AG04449 (cell line): ENCODE measurements at places on chromosomes 1 and 21.

GRCh38 chr1:59017501-59018231 is 233.8 kb upstream of the JUN start:
- DNase-seq: no peak

DNA sequence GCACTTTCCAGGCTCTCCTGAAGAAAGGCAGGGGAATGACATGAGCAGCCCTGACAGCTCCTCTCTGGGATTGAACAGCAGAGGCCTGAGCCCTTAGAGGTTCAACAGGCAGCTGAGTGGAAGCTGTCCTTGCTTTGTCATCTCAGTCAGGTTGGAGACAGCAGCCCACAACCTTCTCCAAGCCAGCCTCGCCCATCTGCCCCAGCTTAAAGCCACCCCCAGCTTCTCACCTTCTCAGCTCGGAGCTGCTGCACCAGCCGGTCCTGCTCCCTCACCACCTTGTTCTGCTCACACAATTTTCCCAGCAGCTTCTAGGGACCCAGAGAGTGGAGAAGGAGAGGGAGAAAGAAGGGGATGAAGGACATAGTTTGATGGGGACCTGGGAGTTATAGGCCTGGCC is 35.2 kb upstream of the GOLT1A start:
- no peak for DNase-seq

DNA sequence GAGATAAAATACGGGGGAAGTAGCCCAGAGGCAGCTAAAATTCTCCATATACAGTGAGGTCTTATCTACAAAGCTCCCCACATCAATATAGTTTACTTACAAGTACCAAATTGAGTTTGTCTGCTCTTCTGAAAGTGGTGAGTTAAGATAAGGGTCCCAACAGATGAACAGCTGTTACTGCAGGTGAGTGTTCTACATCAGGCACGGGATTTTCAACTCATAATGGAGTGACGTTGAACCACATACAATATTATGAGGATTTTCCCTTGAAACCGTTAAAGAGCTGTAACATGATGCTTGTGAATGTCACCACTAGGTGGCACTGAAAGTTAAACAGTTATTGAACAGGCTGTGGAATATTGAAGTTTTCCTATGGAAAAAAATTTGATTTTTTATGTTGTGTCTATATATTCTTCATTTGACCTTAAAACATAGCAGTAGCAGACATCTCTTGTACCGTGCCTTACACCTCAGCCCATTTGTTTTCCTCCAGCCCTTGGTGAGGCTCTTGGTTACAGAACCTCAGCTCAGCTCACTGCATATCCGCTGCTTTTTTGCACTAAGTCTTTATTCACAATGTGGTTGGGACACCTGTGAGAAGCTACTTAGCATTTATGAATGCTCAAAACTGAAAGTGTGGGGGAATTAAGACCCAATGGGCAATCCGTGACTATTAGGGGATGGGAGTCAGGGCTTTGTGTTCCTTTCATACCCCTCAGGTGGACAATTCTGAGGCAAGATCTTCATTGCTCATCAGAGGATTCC is 23.2 kb downstream of the CD1D start:
- DNase-seq: peak; percentile 14

DNA sequence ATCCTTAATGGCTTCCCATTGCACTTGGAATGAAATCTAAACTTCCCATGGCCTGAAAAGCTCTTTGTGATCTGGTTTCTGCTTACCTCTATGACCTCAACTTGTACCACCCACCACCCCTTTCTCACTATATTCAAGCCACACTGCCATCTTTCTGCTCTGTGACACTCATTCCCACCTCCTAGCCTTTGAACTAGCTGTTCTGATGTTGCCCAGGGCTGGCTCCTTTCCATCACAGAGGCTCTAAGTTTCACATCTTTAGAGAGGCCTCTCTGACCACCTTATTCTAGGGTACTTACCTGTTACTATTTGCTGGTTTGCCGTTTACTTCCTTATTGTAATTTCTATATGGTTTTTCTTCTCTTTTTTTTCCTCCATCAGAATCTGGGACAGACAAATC is 4.2 kb downstream of the MPZL1 start:
- DNase-seq: no peak

DNA sequence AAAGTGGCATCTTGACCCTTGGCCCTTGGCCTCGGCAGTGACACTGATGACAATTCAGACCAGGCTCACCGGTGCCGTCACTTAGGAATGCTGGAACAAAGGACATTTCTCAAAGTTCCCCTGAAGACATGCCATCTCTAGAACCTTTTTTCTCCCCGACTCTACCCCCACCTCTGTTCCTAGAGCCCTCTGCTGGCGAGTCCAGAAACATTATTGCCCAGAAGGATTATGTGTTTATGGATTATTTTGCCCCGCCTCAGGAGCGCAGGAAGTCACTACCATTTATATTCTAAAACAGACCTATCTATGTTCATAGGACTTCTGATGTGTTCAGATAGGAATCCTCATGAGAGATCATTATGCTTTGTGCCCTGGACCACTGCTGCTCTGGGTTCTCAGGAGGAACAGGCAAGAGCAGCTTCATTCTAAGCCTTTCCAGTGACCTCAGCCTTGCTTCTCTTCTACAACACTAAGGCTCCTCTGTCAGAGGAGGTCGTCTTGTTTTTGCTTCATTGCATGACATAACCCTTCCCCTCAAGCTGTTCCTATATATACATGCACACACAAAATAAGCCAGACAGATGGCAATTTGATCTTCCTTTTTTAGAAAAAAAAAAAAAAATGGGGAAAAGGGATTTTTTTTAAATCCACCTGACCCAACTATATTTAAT is 12.4 kb upstream of the SHISA4 start:
- no peak for DNase-seq

DNA sequence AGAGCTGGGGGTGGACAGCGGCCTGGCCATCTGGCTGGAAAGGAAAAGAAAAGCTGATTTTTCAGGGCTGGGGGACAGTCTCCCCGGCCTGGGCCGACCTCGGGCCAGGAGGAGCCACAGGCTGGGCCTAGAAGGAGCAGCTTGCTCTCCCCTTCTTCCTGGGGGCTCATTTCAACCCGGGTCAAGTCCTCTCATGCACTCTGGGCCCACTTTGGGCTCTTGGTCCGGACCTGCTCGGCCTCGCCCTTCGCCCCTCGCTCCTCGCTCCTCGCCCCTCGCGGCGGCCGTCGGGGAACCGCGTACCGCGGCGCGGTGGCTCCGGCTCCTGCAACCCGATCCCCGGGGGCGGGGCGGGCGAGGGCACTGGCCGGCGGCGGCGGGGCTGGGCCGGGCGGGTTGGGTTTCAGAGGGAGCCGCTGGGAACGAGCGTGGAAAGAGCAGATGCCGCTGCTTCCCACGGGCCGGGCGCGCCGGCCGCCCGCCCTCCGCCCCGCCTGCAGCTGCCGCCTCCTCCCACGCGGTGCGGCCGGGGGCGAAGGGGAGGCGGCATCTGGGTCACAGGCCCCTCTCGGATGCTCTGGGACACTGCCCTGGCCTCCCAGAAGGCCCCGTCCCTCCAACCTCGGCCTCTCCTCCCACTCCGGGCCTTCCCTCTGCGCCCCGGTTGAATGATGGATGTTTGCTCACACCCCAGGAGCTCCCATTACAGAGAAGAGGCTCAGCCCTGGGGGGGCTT is 6.6 kb downstream of the HEYL start:
- no peak for DNase-seq

DNA sequence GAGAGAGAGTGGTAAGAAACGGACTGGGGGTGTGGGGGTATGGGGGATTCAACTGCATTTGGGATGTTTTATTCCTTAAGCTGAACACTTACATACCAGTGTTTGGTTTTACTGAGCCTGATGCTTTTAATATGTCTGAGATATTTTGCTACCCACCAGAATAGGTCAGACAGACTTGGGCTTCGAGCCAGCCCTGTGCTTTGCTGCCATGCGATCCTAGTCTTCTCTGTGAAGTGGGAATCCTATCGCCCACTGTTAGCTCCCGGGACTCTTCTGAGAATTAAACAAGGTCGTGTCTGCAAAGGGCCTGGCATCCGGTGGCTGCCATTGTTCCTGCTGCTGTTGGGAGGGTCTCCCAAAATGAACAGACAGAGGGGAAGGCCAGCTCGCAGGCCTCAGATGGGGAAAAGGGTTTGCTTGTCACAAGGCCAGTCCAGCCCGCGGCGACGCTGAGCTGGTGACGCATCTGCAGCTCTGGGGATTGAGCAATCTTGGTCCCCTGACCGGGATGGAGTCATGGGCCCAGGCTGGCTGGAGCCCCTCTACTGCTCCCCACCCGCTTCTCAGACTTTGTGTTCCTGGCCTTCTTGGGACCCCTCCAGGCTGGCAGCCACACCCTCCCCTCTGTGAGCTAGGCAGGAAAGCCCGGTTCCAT is 26.9 kb upstream of the ECE1 start:
- no peak for DNase-seq

DNA sequence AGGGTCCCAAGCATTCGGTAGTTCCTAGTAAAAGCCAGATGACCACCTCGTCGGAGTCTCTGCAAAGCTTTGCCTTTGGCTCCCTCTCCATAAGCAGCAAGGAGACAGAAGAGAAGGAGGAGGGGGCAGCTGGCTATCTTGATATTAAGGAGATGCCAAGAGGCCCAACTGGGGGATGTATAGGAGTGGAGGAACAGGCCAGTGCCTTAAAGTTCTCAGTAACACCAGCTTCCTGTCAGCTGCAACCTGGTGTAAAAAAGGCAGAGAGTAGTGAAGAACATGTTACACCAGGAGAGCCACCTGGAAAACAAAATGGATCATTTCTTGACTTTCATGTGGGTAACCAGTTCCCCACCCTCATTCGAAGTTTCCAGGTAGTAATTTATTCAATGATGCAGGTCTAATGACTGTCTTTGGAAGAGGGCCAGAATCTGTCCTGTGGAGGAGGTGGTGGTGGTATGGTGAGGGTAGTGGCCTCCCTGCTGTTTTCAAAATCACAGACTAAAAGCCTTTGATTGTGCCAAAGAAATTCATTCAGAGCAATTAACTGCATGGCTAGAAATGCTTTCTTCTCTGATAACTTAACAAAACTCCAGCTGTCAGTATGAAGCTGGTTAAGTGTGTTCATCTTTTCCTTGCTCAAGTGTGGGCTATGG is 27.3 kb downstream of the TMEM200B start:
- DNase-seq: no peak

DNA sequence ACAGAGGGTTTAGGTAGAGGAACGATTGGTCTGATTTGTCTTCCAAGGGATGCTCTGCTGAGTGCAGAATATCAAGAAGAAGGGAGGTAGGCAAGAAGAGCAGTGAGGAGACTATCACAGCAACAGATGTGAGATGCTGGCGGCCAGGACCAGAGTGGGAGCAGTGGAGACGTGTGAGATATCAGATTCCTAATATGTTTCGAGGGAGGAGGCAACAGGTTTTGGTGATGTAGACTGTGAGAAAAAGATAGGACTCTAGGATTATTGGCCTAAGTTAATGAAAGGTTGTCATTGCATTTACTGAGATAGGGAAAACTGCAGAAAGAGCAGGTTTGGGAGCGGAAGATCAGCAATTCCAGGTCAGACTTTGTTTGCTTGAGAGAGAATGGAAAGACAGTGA is 182.9 kb downstream of the FMN2 start:
- no peak for DNase-seq

DNA sequence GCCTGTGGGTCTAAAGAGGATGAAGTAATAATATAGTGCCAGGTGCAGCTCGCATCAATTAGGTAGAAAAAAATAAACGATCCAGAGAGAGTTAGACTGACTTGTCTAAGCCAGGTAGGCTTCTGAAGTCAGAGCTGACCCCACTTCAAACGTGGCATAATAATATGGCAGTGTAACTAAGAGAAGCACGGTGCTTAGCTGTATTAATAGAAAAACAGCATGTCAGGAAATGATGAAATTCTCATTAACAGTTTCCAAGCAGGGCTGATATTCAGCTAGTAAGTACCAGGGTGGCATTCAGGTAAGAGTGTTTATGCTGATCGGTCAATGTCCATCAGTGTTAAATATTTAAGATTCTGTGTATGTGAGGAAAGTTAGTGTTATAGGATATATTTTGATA is 145.8 kb upstream of the SAMSN1 start:
- DNase-seq: no peak

DNA sequence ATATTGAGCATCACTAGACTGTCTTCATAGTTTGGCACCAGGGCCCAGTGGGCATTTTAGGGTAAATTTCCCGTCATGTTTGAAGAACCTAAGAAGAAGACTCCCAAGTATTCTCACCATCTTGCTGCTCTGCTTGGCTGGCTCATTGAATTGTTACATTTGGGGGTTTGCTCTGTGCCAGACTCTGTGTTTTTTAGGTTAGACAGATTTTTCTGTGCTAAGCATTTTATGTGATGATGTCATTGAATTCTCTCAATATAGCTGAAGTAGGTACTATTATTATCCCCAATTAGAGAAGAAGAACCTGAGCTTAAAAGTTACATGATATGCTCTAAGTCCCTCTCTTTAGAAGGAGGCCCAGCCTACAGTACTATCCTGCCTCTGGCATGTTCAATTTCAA is 28.0 kb upstream of the DNASE2B start:
- no peak for DNase-seq

DNA sequence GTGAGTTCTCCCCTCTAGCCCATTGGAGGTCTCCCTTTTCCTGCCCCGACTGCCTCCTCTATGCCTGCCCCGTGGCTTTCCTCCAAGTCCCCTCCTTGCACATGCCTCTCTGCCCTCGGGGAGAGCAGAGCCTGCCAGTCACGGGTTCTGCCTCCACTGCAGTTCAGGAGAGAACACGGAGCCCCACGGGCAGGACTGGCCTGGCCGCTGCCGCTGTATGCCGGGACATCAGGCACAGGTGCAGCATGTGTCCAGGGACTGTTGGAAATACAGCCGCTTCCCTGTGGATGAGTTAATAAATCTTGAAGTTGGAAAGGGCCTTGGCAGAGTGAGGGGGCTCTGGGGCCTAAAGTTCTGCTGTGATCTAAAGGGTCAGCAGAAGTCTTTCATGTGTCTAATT is 676.6 kb downstream of the MATN1 start:
- DNase-seq: no peak

DNA sequence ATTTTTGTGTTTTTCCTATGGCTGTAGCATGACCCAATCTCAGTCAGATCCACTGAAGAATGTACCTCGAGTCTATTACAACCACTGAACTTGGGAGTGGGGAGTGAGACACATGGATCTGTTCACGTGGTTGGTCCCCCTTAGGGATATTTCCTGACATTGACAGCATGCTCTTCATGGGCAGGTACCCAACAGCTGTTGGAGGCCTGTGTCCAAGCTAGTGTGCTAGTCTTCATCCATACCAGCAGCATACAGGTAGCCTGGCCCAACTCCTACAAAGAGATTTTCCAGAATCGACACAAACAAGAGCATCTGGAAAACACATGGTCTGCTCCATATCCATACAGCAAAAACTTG is 34.2 kb upstream of the HSD3B1 start:
- no peak for DNase-seq

GRCh38 chr1:204349602-204350001 is 10.1 kb downstream of the PLEKHA6 start:
- no peak for DNase-seq

GRCh38 chr1:42392967-42393848 is 12.6 kb downstream of the RIMKLA start:
- no peak for DNase-seq
